ENCODE measurements at places on chromosomes 2 and 18. TPM values are rescaled to one million over a fixed set of nuclear protein-coding genes. Genes with fewer than 3 reads are reported as not detected.

The NLRC4 gene
- total RNA-seq, result 15.3 TPM

The SGPP2 gene
- total RNA-seq, result 39.5 TPM

The RAD51AP2 gene
- total RNA-seq, result 0.46 TPM

The CAVIN2 gene
- 141 TPM for total RNA-seq

The CHST9 gene
- 13.6 TPM for total RNA-seq

The IL1RL1 gene
- total RNA-seq, result 93.2 TPM

The ZSWIM2 gene
- total RNA-seq, result not detected

All from lung (tissue), 17 donors.